ENCODE measurements at places on chromosomes 12 and 14.

DNA sequence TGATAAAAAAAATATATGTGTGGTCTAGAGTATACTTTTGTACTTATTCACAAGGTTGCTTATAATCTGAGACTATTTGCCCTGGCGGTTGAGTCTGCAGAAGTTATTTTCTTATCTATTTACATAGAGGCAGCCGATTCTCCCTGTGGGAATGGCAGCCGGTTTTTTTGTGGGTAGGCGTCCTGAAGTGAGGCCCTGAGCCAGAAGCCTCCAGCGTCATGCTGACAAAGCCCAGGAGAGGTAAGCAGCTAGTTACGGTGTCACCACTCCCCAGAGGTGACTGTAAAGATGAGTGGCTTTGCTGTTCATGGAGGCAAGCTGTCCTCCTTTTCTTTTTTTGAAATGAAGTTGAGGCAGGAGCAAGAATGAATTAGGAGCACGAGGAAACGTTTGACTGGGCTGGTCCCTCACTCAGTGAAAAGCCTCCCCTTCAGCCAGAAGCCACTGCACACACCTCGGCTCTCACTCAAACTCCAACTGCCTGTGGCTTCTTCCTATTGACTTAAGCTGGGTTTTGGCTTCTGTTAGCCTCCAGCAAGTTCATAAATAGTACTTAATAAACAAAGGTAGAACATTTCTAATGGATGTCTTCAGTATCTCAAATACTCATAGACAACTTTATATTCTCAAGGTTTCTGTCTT, 21.5 kb downstream of the PAX9 start:
- DNase-seq, result no peak

DNA sequence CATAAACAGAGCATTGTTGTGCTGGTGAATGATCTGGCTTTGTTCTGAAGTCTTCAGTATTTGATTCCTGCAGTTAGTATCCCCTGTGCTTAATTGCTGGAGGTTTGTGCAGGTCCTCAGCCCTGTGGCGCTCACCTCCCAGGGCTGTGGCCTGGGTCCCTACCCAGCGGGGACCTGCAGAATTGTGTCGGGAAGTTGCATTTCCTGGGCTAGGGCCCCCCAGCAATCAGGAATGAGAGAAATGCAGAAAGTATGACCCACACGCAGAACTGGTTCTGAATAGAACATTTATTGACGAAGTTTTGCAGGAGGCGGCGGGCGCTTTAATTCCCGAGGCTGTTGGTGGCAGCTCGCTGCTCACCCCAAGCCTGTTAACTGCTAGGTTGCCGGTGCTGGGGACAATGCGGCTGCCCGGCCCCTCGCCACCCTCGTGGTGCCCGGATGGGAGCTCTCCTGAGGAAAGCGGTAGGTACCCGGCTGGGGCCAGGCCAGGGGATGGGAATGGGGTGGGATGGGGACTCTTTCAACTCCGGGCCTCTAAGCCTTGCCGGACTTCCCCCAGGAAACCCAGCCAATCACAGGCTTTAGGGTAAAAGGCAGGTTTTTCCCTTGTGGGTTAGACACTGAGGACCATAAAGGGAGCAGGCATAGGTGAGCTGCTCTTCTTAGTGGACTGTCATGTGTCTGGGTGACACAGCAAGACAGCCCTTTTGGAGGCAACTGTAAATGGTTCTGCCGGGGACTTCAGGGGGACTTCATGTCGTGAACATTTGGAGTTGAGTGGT, 11.6 kb downstream of the PLEKHG3 start:
- DNase-seq, result no peak

- DNase-seq, result no peak
These were observed 96.7 kb downstream of the SLC25A47 start for GRCh38 chr14:100419856-100420255.

- no peak for DNase-seq
These were observed 234.4 kb upstream of the PRKD1 start for GRCh38 chr14:30162066-30162465.

- no peak for DNase-seq
These were observed 138.0 kb downstream of the ETV6 start for GRCh38 chr12:11787437-11787836.

DNA sequence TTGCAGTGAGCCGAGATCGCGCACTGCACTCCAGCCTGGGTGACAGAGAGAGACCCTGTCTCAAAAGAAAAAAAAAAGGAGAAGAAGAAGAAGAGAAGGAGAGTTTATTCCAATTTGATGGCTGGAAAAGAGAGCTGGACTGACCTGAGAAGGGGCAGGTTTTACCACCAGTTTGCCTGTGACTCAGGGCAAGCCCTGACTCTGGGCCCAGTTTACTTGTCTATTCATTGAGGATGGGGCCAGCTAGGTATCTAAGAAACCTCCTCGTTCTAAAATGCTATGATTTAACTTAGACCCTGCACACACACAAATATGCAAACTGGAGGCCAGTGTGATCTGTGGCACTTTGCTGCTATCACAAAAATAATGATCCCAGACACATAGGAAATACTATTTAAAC, 155.0 kb downstream of the FOXN3 start:
- DNase-seq, result no peak

DNA sequence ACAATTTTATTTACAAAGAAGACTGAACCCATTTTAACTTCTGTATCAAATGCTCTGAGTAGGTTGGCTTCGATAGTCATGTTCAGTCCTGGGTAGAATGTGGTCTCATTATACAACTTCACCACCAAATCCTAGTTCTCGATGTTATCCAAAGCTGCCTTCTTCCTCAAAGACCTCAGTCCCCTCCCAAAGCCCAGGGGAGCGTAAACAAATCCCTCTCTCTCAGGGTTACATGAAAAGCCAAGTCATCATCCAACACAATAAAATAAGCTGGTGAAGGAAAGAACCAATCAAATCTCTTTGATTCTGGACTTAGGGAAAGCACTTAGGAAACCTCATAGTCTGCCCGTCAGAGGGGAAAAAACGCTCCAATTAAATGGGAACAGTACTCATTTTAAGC, 9.1 kb downstream of the PTCSC3 start:
- DNase-seq, result no peak

- no peak for DNase-seq
These were observed 114.3 kb downstream of the ADCK1 start for GRCh38 chr14:77914073-77914721.

- DNase-seq, result no peak
These were observed 74.4 kb upstream of the CRY1 start for GRCh38 chr12:107167756-107168155.

DNA sequence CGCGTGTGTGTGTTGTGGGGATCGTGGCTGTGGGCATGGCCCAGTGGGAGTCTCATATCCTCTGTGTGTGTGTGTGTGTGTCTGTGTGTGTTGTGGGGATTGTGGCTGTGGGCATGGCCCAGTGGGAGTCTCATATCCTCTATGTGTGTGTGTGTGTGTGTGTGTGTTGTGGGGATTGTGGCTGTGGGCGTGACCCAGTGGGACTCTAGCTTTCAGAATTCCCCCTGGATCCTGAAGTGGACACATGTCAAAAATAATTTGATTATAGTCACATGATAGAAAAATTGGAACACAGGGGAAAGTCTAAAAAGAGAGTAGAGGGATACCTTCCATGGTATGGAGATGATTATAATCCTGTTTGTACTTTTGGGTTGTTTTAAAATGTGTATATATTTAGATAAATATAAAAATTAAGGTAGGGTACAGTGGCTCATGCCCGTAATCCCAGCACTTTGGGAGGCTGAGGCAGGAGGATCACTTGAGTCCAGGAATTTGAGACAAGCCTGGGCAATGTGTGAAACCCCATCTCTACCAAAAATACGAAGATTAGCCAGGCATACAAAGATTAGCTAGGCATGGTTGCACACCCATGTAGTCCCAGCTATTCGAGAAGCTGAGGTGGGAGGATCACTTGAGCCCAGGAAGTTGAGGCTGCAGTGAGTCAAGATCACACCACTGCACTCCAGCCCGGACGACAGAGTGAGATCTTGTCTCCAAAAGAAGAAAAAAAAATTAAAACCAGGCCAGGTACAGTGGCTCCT, 11.0 kb downstream of the PAPLN start:
- DNase-seq, result no peak

DNA sequence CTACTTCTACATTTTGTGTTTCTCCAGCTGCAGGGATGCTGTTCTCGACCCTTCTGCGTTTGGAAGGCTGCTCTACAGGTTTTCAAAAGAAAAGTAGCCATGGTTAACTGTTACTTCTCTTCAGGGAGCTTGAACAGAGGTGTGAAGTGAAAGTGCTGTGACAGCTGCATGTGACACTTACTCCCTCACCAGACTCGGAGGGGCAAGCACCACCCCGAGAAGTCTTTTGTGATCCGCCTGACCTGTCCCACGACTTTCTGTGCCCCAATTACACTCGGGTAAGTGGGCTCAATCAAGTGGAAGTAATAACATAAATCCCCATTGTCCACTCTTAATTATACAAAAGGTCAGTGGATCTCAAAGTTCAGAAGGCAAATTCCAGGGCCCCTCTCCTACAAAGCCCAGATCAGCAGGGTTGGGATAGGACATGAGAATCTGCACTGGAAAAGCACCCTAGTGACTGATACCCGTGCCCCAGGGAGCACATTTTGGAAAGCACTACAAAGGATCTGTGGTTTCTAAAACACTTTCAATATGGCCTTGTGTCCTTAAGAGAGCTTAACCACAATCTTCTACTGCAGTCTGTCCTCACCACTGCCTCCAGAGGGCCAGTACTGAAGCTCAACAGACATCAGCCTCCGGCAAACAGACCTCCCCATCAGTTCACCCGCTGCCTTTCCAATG, 11.5 kb downstream of the FICD start:
- no peak for DNase-seq

DNA sequence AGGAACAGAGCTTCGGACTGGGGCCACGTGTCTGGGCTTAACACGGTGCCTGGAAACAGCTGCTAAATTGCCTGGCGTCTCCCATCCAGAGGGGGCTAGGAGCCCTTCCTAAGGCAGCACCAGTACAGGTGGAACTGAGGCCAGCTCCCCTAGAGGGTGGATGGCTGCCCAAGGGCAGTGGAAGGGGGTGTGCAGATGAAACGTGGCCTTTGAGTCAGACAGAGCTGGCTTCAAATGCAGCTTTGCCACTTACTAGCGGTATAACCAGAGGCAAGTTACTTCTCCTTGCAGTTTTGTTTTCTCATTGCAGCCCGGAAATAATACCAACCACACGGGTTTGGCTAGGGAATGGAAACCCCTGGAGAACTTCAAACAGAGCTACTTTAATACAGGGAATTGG, 59.3 kb upstream of the SLC24A4 start:
- no peak for DNase-seq

- DNase-seq, result no peak
These were observed 354.9 kb upstream of the FAR2 start for GRCh38 chr12:28794211-28794610.

GRCh38 chr12:127399451-127399850, 867.5 kb upstream of the TMEM132C start:
- no peak for DNase-seq

GRCh38 chr14:88919502-88919901, 95.1 kb downstream of the TTC8 start:
- DNase-seq, result no peak

DNA sequence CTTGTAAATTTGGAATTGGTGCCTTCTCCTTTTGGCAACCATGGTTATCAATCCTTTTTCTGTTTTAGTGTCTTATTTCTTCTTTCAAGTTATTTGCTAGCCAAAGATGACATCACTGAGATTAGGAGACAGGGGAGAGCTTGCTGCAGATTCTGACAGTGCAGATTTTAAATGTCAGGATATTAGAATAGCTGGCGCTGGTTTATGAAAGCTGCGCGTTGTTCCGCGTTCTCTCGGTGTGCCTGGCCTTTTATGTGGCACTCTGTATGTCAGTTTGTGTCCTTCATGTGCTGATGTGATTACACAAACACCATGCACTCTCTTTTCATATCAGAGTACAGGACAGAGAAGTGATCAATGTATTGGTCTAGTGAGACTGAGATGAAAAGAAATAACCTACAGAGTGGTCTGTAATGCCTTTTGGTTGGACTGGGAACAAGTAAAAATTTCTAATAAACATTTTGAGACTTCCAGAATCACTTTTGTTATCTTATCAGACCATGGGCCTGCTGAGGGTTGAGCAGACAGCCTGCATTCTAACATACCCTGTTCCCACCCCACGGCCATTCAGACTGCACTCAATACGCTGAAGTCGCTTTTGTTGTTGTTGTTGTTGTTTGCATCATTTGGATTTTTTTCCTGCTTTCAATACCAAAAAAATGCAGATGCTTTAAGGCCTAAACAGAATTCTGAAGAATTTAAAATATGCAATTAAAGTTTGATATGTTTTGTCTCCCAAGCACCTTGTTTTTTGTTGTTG, 49.7 kb upstream of the TRAF3 start:
- DNase-seq, result no peak

DNA sequence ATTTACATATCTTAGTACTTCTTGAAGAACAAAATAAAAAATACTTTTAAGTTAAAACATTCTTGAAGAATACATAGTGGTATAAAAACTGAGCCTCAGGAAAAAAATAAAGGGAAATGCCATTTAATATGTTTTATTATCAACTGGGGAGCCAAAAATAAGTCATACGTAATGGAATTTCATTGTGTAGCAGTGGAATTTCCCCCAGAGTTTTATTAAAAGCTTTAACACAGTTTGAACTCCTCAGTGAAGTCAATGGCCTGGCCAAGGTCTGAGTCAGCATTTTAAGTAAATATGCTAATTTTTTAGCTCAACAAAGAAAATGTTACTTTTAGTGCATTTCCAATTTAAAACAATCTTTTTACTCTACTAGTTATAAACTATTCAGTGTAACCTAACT, 350.1 kb upstream of the ATP2B1 start:
- DNase-seq, result no peak

- DNase-seq, result no peak
These were observed 36.3 kb upstream of the NPFF start for GRCh38 chr12:53543539-53543938.

- no peak for DNase-seq
These were observed 276.9 kb upstream of the PRKD1 start for GRCh38 chr14:30204431-30204980.

- DNase-seq, result no peak
These were observed 30.9 kb upstream of the ANKRD9 start for GRCh38 chr14:102540315-102541028.

GRCh38 chr14:54975856-54976255, 51.0 kb downstream of the WDHD1 start:
- no peak for DNase-seq

DNA sequence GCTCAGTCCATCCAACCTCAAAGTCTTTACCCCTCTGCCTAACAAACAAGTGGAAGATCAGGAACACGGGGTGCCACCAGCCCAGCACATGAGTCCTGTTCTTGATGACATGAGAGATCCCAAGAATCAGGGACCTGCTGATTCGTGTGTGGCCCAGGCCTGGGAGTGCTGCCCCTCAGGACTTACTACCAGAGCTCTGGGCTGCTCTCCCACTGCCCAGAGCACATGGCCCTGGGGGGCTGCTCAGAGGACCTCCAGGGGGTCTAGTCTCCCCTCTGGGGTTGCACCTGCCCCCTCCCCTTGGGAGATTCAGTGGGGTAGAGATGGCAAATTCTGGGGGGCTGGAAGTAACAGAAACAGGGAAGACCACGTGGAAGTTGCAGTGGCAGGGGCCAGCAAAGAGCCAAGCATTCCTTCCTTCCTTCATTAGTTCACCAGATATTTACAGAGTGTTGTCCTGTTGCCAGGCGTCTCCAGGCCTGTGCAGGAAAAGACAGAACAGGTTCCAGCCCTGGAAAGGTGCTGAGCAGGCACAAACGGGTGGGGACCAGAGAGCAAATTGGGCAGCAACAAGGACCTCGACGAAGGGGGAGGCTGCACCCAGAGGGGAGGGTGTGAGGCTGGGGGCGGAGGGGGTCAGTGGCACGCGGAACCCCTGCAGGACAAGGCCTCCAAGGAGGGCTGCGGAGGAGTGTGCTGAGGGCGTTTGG, 45.1 kb upstream of the MEG3 start:
- DNase-seq, result no peak

Measured in stimulated activated CD4-positive, alpha-beta T cell treated with anti-CD3 and anti-CD28 coated beads, TNF-alpha, amount 100 ng/mL, for 1 hour (primary cell).